Naive thymus-derived CD8-positive, alpha-beta T cell (primary cell): ENCODE measurements at places on chromosomes 13 and 19. TPM values are rescaled to one million over a fixed set of nuclear protein-coding genes. Genes with fewer than 3 reads are reported as not detected.

Gene CRX
- not detected for polyA plus RNA-seq

Gene ZNF296
- polyA plus RNA-seq, result 1.0 TPM

Gene OR10H2
- not detected for polyA plus RNA-seq

Gene ZIC2
- not detected for polyA plus RNA-seq

Gene B9D2
- 20.9 TPM for polyA plus RNA-seq

Gene CPT1C
- 0.40 TPM for polyA plus RNA-seq

Gene CCDC194
- polyA plus RNA-seq, result not detected

Gene LYPD3
- polyA plus RNA-seq, result 9.3 TPM

Gene NDFIP2
- 3.1 TPM for polyA plus RNA-seq

Gene CABP5
- polyA plus RNA-seq, result not detected

GRCh38 chr13:97630725-97631124 is 196.8 kb downstream of the RAP2A start:
- no peaks in the 10 kb centered on the region for H3K36me3 ChIP-seq
- H3K4me1 ChIP-seq, result no peaks in the 10 kb centered on the region
- H3K27me3 ChIP-seq, result peaks cover 9% of the 10 kb centered on the region
- DNase-seq, result no peak
- no peak overlapping the region for H3K27ac ChIP-seq
- H3K4me3 ChIP-seq, result no peak overlapping the region

DNA sequence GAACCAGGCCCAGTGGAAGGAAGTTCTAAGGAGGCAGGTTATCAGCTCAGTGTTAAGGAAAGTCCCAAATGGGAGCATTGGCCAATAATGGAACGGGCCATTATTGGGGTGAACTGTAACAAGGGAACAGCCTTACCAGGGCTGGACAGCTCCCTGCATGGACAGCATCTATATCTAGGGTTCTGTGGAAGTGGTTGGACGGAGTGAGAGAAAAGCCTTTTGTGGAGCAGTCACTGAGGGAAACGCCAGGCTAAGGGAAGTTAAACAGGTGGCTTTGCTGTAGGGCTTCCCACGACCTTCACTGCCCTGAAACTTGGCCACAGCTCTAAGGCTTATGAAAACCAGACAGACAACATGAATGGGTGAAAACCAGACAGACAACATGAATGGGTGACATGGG is 17.0 kb downstream of the POU2F2 start:
- peaks cover 12% of the 10 kb centered on the region for H3K4me1 ChIP-seq
- DNase-seq, result no peak
- H3K27me3 ChIP-seq, result no peaks in the 10 kb centered on the region
- H3K4me3 ChIP-seq, result no peak overlapping the region
- no peak overlapping the region for H3K27ac ChIP-seq
- peaks cover 63% of the 10 kb centered on the region for H3K36me3 ChIP-seq

DNA sequence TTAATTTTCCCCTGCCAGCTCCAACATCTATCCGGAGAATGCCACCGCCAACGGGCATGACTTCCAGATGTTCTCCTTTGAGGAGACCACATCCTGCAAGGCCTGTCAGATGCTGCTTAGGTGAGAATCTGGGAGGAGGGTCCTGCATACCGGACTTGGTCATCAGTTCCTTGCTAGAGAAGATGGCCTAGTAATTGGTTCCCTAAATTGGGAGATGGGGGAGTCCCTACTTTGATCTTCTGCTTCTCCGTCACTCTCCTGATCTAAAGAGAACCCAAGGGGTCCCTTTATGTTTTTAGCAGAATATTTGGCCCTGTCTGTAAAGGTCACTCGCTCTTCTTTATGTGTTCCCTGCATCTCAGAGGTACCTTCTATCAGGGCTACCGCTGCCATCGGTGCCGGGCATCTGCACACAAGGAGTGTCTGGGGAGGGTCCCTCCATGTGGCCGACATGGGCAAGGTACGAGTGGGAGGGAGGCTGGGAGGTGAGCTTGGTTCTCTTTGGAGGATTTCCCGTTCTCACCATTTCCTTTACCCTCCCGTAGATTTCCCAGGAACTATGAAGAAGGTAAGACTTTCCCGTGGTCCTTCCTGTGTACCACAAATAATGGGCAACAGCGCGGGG is 54.1 kb upstream of the ADGRE1 start:
- peaks cover 35% of the 10 kb centered on the region for H3K4me1 ChIP-seq
- DNase-seq, result no peak
- no peaks in the 10 kb centered on the region for H3K27me3 ChIP-seq
- H3K4me3 ChIP-seq, result no peak overlapping the region
- H3K36me3 ChIP-seq, result peaks cover 6% of the 10 kb centered on the region
- H3K27ac ChIP-seq, result peak overlapping the region; percentile 26

GRCh38 chr13:51746802-51747201 is 57.2 kb downstream of the DHRS12 start:
- no peaks in the 10 kb centered on the region for H3K27me3 ChIP-seq
- no peak overlapping the region for H3K27ac ChIP-seq
- H3K4me1 ChIP-seq, result no peaks in the 10 kb centered on the region
- no peak for DNase-seq
- H3K36me3 ChIP-seq, result peaks cover 55% of the 10 kb centered on the region

GRCh38 chr13:30157616-30157993 is 149.7 kb downstream of the KATNAL1 start:
- no peak for DNase-seq
- peaks cover 2% of the 10 kb centered on the region for H3K36me3 ChIP-seq
- no peak overlapping the region for H3K4me3 ChIP-seq
- no peak overlapping the region for H3K27ac ChIP-seq
- no peaks in the 10 kb centered on the region for H3K27me3 ChIP-seq

DNA sequence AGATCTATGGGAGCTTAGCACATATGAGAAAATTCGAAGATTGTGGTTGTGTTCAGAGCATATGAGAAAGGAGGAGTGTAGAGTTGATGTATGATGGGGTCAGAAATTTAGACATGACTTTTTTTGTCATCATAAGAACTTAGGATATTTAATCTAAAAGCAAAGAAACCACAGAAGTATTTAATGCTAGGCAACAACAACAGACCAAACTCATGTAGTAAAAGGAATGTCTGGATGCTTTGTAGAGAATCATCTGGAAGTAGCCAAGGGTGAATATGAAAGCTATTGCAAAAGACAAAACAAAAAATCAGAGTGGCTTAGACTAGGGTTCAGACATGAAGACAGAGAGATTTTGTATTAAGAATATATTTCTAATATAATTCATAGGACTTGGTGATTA is 190.3 kb downstream of the SLITRK1 start:
- no peak overlapping the region for H3K4me3 ChIP-seq
- no peaks in the 10 kb centered on the region for H3K4me1 ChIP-seq
- H3K27ac ChIP-seq, result no peak overlapping the region
- no peaks in the 10 kb centered on the region for H3K27me3 ChIP-seq

- peak overlapping the region; percentile 67 for H3K4me3 ChIP-seq
- H3K27me3 ChIP-seq, result no peaks in the 10 kb centered on the region
- H3K27ac ChIP-seq, result peak overlapping the region; percentile 85
- H3K4me1 ChIP-seq, result peaks cover 34% of the 10 kb centered on the region
- DNase-seq, result no peak
Measured at GRCh38 chr19:41911889-41912731, 16.1 kb downstream of the ERFL start.

- H3K27me3 ChIP-seq, result no peaks in the 10 kb centered on the region
- peaks cover 78% of the 10 kb centered on the region for H3K36me3 ChIP-seq
- no peaks in the 10 kb centered on the region for H3K4me1 ChIP-seq
- no peak overlapping the region for H3K4me3 ChIP-seq
- DNase-seq, result no peak
- H3K27ac ChIP-seq, result no peak overlapping the region
Measured at GRCh38 chr19:51944798-51945552, 17.7 kb downstream of the ZNF613 start.

DNA sequence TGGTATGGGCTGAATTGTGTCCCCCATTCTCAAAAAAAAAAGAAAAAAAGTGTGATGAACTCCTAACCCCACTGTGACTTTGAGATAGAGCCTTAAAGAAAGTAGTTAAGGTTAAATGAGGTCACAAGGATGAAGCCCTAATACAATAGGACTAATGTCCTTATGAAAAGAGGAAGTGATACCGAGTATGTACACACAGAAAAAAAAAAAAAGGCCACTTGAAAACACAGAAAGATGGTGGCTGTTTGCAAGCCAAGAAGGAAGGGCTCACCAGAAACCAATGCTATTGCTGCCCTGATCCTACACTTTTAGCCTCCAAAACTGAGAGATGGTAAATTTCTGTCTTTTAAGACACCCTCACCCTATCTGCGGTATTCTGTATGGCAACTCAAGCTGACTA is 955.6 kb downstream of the PCDH17 start:
- H3K4me3 ChIP-seq, result no peak overlapping the region
- no peaks in the 10 kb centered on the region for H3K4me1 ChIP-seq
- no peaks in the 10 kb centered on the region for H3K27me3 ChIP-seq
- no peak overlapping the region for H3K27ac ChIP-seq

- DNase-seq, result peak; percentile 30
- no peak overlapping the region for H3K27ac ChIP-seq
- no peaks in the 10 kb centered on the region for H3K27me3 ChIP-seq
- no peak overlapping the region for H3K4me3 ChIP-seq
- H3K4me1 ChIP-seq, result no peaks in the 10 kb centered on the region
Measured at GRCh38 chr13:113065406-113066141, 40.0 kb upstream of the F7 start.

DNA sequence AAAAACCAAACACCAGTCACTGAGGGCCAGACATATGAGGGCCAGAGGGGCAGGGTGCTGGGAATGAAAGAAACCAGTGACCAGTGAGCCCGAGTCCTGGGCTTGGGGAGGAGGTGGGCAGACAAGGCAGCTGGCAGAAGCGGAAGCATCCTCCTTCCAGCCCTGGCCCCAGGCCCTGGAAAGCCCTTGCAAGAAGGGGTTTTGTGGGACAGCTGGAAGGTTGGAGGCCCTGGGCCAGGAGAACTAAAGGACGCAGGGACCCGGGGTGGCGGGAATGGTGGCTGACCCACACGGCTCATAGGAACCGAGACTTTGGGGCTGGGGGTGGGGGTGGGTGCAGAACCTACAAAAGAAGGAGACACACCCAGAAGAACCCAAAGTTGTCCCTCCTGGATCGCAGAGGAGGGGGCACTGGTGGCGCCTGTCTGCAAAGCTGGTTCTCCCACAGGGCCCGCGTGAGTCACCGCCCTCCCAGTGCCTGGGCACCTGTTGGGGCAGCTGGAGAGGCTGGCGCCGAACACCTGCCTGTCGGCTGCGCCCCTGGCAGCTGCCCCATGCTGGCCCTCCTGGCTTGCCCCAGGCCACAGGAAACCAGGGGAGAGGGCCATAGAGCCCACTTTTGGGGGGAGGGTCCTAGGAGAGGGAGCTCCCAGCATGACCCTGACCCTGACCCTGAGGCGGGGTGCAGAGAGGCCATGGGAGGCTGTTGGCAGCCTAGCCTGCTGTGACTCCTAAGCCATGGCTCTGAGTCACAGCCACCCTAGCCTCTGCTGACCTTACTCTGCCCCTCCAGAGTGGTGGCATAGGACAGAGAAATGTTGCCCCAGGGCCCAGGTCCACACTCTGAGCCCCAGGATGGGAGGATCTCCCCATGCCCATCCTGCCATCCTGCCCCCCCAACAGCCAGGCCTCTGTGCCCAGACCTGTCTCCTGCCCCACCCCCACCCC is 802 bp downstream of the DMPK start:
- peaks cover 11% of the 10 kb centered on the region for H3K27me3 ChIP-seq
- no peak for DNase-seq
- H3K4me3 ChIP-seq, result no peak overlapping the region
- H3K36me3 ChIP-seq, result no peaks in the 10 kb centered on the region
- peaks cover 11% of the 10 kb centered on the region for H3K4me1 ChIP-seq
- H3K27ac ChIP-seq, result no peak overlapping the region

GRCh38 chr13:80862456-80862855 is 521.5 kb upstream of the SPRY2 start:
- no peaks in the 10 kb centered on the region for H3K36me3 ChIP-seq
- no peaks in the 10 kb centered on the region for H3K4me1 ChIP-seq
- DNase-seq, result no peak
- H3K4me3 ChIP-seq, result no peak overlapping the region

DNA sequence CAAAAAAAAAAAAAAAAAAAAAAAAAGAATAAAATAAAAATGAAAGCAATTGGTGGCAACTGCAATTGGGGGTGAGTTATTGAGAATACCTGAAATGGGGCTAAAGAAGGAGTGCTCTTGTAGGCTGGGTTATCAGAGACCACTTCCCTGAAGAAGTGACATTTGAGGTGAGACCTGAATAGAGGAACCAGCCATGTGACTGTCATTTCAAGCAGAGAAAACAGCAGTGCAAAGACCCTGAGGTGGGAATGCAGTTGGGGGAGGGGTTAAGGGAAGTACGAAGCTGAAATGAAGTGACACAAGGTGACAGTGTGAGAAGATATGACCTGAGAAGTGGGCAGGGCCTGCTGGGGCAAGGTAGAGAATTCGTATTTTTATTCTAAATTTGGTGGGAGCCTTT is 4.3 kb upstream of the PALM3 start:
- H3K36me3 ChIP-seq, result peaks cover 3% of the 10 kb centered on the region
- H3K27me3 ChIP-seq, result peaks cover 2% of the 10 kb centered on the region

DNA sequence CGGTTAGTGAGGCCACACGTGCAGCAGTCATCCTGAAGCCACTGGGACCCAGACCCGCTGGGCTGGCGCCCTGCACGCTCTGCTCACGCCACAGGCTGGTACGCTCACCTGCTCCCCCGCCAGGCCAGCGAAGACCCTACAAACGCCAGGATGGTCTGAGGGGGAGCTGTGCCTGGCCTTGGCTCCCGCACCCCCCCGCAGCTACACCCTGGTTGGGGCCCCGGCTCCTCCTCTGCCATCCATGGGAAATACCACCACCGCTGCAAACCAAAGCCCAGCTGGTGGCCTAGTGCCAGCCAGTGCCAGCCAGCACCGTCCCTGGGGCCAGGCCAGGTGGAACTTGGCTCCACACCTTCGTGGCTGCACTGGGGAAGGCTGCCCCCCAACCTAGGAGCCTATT is 23.3 kb upstream of the CACTIN start:
- no peak for DNase-seq
- H3K27me3 ChIP-seq, result no peaks in the 10 kb centered on the region
- no peak overlapping the region for H3K4me3 ChIP-seq
- peaks cover 1% of the 10 kb centered on the region for H3K36me3 ChIP-seq

DNA sequence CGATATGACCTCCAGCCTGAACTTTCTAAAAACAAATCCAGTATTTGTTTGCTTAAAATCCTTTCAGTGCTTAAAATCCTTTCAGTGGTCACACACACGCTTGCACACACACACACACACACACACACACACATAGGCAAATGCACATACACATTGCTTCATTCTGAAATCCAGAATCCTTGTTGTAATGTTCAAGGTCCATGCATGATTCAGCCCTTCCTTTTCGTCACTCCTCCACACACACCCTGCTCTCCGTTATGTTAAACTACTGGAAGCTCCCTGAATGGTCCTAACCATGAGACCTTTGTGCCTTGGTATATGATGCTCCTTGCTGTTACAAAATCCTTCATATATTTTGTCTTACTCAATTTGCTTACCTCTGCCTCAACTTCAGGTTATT is 44.9 kb downstream of the SERTM1 start:
- H3K4me3 ChIP-seq, result no peak overlapping the region
- H3K27ac ChIP-seq, result no peak overlapping the region
- no peaks in the 10 kb centered on the region for H3K4me1 ChIP-seq
- H3K36me3 ChIP-seq, result no peaks in the 10 kb centered on the region

GRCh38 chr13:72700509-72700908 is 26.9 kb downstream of the MZT1 start:
- H3K4me1 ChIP-seq, result no peaks in the 10 kb centered on the region
- H3K27ac ChIP-seq, result no peak overlapping the region
- no peak for DNase-seq
- peaks cover 5% of the 10 kb centered on the region for H3K36me3 ChIP-seq
- no peak overlapping the region for H3K4me3 ChIP-seq
- H3K27me3 ChIP-seq, result peaks cover 1% of the 10 kb centered on the region

- peaks cover 5% of the 10 kb centered on the region for H3K4me1 ChIP-seq
- no peak overlapping the region for H3K4me3 ChIP-seq
- H3K27ac ChIP-seq, result no peak overlapping the region
- H3K27me3 ChIP-seq, result peaks cover 40% of the 10 kb centered on the region
- no peak for DNase-seq
Measured at GRCh38 chr13:25375727-25376358, 4.1 kb downstream of the ATP8A2 start.

- peaks cover 18% of the 10 kb centered on the region for H3K36me3 ChIP-seq
- peak overlapping the region; percentile 96 for H3K27ac ChIP-seq
- peak overlapping the region; percentile 93 for H3K4me3 ChIP-seq
- no peak for DNase-seq
Measured at GRCh38 chr19:58555920-58556621, 1.2 kb upstream of the CHMP2A start.
